ENCODE measurements at places on chromosomes 11 and 22.

GRCh38 chr11:6667733-6668374 lies 12.2 kb upstream of the DCHS1 start:
- no peak for DNase-seq

DNA sequence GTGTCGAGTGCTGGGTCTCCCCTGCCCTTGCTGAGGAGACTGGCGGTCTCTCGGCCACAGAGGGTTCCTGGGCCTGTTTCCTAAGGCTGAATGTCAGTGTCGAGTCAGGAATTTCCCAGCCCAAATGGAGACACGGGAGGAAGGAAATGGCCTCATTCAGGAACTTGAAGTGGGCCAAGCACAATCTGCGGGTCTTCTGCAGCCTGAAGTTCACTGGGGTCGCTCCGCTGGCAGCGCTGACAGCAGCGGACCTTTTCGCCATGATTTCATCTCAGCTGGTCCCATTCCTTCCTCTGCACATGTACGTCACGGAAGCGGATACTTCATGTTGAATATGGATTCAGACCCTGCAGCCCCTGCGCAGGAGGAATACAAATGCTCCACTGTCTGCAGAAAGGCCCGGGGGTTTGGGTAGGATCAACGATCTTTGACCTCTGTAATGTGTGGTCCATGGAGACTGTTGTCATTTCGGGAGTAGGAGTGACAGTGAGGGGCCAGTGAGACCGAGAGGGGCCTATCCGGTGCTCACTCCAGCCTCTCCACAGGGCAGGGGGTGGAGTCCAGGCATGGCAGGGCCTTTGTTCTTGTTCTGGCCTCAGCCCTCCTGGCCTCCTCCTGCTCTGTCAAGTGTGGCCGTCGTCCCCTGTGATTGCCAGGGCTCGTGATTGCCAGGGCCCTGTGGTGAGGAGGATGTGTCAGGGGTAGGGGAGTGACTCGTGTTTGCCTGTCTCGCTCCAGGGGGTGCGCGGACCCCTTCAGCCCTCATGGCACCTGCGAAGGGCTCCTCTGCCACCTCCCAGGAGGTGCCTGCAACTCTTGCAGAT lies 402.3 kb downstream of the TBC1D22A start:
- DNase-seq: no peak

DNA sequence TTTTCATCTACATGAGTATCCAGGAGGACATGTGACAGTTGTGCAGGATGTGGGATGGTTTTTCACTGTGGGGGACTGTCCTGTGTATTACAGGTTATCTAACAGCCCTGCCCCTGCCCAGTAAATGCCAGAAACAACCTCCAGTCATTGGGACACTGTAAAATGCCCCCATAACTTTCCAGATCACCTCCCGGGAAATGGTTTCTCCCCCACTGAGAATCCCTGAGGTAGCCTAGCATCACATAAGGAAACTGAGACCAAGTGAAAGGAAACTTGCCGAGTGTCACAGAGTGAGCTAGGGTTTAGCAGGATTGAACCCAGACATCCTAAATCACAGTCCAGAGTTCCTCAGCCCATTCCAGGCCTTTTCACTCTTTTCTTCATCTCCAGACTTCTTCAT lies 48.3 kb upstream of the SLC6A5 start:
- DNase-seq: no peak

DNA sequence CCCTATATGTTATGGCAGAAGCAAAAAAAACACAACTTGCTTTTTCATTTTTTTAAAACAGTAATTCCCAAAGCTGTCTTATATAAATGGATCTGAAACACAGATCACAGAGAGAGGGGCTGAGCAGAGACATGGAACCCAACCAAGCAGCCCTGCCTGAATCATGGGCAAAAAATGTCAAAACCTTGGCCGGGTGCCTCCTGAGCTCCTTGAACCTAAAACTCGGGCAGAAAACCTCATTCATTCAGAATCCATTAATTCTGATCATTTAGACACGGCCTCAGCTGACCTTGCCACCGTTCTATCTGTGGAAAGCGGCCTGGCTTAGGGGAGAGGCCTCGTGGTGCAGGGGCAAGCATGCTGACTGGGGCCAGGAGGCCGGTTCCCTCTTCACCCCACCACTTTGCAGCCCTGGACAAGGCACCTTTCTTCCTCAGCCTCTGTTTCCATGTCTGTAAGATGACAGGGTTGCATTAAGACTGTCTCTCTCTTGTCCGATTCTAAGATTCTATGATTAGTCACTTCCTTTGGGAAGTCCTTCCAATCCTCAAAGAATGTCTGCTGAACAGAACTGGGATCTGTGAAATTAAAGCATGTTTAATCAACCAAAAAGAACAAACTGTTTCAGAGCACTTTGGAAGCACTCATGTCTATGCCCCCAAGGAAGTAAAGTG lies 26.0 kb downstream of the TENM4 start:
- DNase-seq: no peak

- DNase-seq: no peak
Measured at GRCh38 chr11:119361056-119361787, 14.7 kb upstream of the MFRP start.

DNA sequence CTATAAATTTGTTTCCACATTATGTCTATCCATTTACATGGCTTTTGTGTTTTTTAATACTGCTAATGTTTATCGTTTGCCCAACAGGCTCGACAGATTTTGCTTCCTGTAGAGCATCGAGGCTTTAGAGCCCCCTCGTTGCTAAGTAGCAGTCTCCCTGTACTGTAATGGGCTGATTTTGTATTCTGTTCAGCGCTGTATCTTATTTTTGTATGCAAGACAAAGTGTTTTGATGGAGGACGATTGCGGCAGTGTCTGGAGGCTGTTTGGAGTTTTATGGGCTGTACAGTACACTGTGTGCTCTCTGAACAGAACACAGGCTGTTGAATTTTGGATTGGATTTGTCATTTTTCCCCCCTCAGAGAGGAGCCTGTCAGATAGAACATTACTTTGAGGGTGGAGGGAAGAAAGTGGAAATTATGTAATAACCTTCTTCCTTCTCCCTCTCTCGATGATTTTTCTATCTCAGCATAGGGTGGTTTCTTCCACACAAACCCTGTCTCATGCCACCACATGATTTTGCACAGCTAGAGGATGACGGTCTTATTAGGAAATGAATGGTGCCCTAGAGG lies 104.4 kb downstream of the ZBTB16 start:
- no peak for DNase-seq
